ENCODE measurements at places on chromosomes 12 and 14. TPM values are rescaled to one million over a fixed set of nuclear protein-coding genes. Genes with fewer than 3 reads are reported as not detected.

DNA sequence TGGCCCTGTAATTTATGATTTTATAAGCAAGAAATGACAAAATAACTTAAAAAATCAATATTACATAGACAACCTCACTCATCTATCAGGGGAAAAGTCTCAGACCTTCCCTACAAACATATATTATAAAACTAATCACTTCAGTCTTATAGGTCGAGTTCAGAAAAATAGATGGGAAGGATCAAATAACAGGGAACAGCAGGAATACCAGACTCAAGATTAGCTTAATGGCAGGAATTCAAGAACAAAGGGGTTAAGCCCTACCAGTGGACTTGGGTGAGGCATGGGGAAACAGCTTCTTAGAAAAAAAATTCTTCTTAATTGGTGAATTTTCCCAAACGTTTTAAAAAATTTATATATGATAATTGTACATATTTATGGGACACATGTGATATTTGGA is 51.6 kb upstream of the CRY1 start:
- DNase-seq = no peak

GRCh38 chr14:45868377-45868776 is 615.4 kb upstream of the MIS18BP1 start:
- DNase-seq = no peak

GRCh38 chr12:82710741-82711140 is 24.0 kb downstream of the TMTC2 start:
- DNase-seq = no peak

DNA sequence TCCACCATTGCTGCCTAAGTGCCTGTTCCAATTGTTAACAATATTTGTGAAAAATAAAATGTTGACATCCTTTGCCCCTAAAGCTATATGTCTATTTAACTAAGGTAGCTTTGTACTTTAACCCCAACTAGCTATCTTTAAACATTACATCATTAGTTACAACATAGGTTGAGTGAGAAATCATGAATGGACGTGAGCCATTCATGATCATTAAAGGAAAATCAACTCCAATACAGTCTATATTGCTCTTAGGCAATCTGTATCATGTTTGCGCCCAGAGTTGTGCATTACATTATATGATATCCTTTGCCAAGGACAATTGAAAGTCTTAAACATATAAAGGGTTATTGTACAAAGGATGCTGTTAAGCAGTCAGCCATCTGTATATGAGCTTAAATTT is 269.6 kb downstream of the ALX1 start:
- DNase-seq = no peak

The ATXN2 gene
- 39.4 TPM for total RNA-seq

- DNase-seq = no peak
These were observed 85.2 kb upstream of the ZFP36L1 start for GRCh38 chr14:68877993-68878575.

The KLHL33 gene
- total RNA-seq = not detected

- DNase-seq = no peak
These were observed 61.8 kb upstream of the DACT1 start for GRCh38 chr14:58575956-58576355.

DNA sequence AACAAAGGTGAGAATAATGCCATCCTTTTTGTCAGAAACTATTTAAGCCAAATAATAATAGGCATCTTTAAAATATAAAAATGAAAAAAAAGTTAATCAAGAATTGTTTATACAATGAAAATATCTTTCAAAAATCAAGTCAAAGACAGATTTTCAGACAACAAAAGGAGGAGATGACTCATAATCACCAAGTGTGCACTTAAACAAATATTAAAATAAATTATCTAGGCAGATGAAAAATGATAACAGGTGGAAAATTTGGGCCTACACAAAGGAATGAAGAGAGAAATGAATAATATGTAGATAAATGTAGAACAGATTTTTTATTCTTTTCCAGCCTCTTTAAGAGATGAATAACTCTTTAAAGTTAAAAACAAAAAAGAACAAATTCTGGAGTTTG is 250.0 kb upstream of the PLEKHG7 start:
- DNase-seq = no peak

DNA sequence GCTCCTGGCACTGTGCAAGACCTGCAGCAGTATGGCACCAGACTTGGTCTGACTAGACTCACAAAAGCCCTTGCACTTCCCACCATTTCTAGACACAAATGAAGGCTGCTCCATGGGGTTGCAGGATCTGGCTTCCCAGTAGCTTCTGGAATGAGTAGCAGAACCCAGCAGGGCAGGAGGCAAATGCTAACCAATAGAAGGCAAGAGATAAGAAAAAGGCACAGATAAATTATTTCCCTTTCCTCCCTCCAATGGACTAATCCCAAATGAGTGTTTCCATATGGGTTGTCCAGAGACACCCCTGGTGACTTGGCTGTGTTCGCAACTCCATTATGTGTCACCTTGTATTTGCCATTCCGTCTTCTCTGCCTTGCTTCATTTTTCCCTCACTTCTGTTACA is 49.7 kb downstream of the KIF21A start:
- no peak for DNase-seq

GRCh38 chr12:102625819-102626218 is 145.5 kb upstream of the IGF1 start:
- DNase-seq = no peak

- DNase-seq = no peak
These were observed 150.7 kb downstream of the KTN1 start for GRCh38 chr14:55730592-55731310.

GRCh38 chr14:105500726-105501101 is 9.7 kb downstream of the TEDC1 start:
- no peak for DNase-seq

Measured in activated CD4-positive, alpha-beta memory T cell treated with anti-CD3 and anti-CD28 coated beads for 36 hours (primary cell).